H9 (cell line): ENCODE measurements at places on chromosomes 6 and 20.

DNA sequence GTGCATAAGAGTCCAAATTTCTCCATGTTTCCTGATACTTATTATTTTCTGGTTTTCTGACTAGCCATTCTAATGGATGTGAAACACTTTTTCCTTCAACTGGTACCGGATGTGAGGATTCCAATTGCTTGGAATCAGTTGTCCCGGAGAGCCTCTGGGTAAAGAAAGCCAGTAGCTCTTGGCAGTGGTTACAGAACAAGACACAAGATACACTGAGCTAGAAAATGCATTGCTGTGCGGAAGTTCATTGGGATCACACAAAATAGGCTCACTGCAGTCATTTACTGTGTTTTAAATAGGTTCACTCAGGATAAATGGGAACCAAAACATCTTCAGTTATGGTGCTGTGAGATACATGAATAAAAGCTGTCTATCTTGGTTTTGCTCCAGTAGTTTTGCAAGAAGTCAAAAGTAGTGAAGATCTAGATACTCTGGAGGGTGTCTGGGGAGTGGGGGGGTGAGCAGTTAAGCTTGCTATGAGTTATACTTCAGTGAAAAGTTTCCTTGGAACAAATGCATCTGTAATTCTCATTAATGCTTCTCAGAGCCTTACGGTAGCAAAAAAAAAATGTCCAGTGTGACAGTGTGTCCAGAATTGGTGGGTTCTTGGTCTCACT is 54.4 kb upstream of the RNF182 start:
- H3K27me3 ChIP-seq, result no peaks in the 10 kb centered on the region
- H3K36me3 ChIP-seq, result no peaks in the 10 kb centered on the region
- no peak overlapping the region for H3K4me3 ChIP-seq
- DNase-seq, result no peak
- H3K4me1 ChIP-seq, result no peaks in the 10 kb centered on the region
- H3K27ac ChIP-seq, result no peak overlapping the region

- no peaks in the 10 kb centered on the region for H3K36me3 ChIP-seq
- no peak overlapping the region for H3K4me3 ChIP-seq
- H3K27me3 ChIP-seq, result 0 out of 2 replicates have a peak, but pooled peaks cover 3% of the 10 kb centered on the region
- H3K4me1 ChIP-seq, result peaks cover 4% of the 10 kb centered on the region; the same call in 1 of the 2 replicates
Measured at GRCh38 chr6:20013066-20013861, 176.1 kb downstream of the ID4 start.

DNA sequence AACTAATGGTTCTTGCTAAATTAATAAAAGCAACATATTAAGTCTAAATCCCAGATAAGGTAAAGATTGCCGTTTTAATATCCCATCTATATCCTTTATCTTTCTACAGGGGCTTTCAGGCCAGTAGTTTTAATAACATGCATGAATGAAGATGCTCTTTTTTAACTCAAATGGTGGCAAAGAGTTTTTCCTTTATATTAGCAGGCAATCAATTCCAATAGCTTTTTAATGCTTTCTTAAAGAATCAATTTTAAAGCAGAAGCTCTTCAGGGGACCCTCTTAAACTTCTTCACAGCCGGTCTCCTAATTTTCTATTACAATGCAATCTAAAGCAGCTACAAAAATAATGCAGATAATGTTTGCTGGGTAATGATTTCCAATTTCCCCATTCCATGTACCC is 107.8 kb upstream of the HS3ST5 start:
- H3K36me3 ChIP-seq, result no peaks in the 10 kb centered on the region
- H3K27me3 ChIP-seq, result no peaks in the 10 kb centered on the region
- H3K27ac ChIP-seq, result no peak overlapping the region
- H3K4me1 ChIP-seq, result no peaks in the 10 kb centered on the region
- H3K4me3 ChIP-seq, result no peak overlapping the region

DNA sequence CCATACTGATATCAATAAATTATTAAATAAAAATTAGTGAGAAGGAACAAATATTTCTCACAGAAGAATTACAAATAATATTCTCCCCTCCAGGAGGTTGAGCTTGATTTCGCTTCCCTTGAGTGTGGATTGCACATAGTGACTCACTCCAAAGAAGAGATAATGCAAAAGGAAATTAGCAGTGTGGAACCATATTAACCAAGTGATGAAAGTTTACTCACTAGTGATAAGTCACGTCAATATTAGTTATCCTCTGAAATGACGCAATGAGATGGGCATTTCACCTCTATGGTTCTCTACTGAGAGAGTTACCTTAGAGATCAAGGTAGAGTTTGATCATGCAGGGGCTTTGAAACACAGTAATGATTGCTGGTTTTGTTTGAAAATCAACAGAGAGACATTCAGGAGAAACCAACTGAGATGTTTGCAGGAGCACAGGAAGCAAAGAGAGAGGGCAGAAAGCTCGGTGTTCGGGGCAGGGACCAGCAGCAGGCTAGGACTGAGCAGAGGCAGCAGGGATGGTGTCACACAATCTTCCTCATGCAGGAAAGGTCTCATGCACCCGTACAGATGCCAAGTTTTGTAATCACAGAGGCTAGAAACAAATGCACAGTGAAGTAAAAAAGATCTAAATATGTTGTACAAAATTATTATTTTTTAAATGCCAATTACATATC is 634.5 kb downstream of the QKI start:
- H3K27ac ChIP-seq, result no peak overlapping the region
- no peaks in the 10 kb centered on the region for H3K36me3 ChIP-seq
- H3K4me3 ChIP-seq, result no peak overlapping the region
- no peaks in the 10 kb centered on the region for H3K4me1 ChIP-seq
- no peak for DNase-seq

DNA sequence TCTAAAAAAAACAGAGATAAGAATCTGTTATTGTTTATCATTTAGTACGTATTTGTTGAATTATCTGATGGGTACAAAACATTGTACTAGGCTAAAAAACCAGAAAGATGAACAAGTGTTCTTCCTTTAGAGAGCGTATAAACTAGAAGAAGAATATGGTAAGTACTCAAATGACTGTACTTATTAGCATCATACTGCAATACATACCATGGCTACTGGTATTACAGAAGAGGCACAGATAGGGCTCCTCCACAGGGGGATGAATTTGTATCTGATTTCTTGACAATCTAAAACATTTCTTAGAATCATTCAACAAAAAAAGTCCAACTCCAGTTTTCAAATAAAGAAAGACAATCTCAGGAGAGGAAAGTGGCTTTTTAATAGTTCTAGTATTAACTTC is 118.0 kb upstream of the THEMIS start:
- H3K36me3 ChIP-seq, result no peaks in the 10 kb centered on the region
- no peak overlapping the region for H3K27ac ChIP-seq

DNA sequence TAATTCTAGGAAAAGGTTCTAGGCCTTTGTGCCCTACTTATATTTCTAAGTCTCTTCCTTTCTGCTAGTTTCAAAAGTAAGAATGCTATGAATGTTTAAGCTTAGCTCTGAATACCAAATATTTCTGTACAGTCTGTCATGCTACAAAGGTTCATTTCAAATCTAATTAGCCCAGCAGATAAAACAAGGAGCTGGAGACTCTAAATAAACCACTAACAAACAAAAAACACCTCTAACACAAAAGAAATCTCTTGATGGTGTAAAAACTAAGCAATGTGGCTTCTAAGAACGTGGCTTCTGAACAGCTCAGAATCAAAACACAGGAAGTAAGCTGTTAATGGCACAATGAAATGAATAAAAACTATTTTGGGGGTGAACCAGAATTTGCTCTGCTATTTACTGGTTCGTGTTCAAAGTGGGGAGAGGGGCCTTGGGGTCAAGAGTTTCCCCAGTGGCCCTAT is 198.3 kb downstream of the BCAS1 start:
- peaks cover 7% of the 10 kb centered on the region; the same call in 1 of the 2 replicates for H3K4me1 ChIP-seq
- no peaks in the 10 kb centered on the region for H3K27me3 ChIP-seq
- DNase-seq, result no peak
- no peaks in the 10 kb centered on the region; the same call in 2 of the 3 replicates for H3K36me3 ChIP-seq

DNA sequence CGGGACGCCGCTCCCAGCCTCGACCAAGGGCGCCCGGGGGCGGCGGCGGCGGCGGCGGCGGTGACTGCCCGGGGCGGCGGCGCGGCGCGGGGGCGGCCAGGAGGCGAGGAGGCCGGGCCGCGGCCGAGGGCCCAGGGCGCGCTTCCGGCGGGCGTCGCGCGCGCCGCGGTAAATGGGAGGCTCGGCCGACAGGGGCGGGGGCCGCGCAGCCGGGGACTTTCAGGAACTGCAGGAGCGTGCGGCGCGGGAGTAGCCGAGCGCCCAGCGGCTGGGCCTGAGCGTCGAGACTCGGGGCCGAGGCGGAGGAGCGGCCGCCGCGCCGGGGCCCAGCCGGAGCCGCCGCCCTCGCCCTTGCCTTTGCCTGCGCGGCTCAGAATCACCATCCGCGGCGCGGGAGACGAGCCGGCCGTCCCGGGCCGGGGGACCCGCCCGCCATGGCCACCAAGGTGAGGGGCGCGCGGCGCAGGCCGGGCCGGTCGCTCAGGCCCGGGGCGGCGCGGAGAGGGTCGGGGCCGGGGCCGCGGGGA is at the start of gene SNX9:
Gene SNX9 (plus strand): TSS at position 246 of the 527 bp plus-strand sequence. CDS start 189 bp downstream, at position 435.
- no peaks in the 10 kb centered on the region for H3K27me3 ChIP-seq
- peak; percentile 60 for DNase-seq
- peaks cover 4% of the 10 kb centered on the region; the same call in 1 of the 2 replicates for H3K4me1 ChIP-seq

GRCh38 chr6:55704421-55704820 is 125.4 kb upstream of the HMGCLL1 start:
- H3K36me3 ChIP-seq, result peaks cover 8% of the 10 kb centered on the region; the same call in 2 of the 3 replicates
- no peaks in the 10 kb centered on the region for H3K27me3 ChIP-seq
- H3K4me1 ChIP-seq, result no peaks in the 10 kb centered on the region
- H3K4me3 ChIP-seq, result no peak overlapping the region
- no peak overlapping the region for H3K27ac ChIP-seq

GRCh38 chr20:4811661-4812181 is 90.0 kb downstream of the PRND start:
- no peaks in the 10 kb centered on the region; the same call in 1 of the 2 replicates for H3K4me1 ChIP-seq
- peaks cover 4% of the 10 kb centered on the region; the same call in 1 of the 2 replicates for H3K36me3 ChIP-seq
- DNase-seq, result no peak
- no peak overlapping the region for H3K27ac ChIP-seq
- H3K4me3 ChIP-seq, result no peak overlapping the region

- no peaks in the 10 kb centered on the region for H3K27me3 ChIP-seq
- DNase-seq, result no peak
- H3K4me1 ChIP-seq, result no peaks in the 10 kb centered on the region
- no peaks in the 10 kb centered on the region for H3K36me3 ChIP-seq
- H3K4me3 ChIP-seq, result no peak overlapping the region
- H3K27ac ChIP-seq, result no peak overlapping the region
Measured at GRCh38 chr6:39561536-39562266, 163.5 kb downstream of the KIF6 start.

DNA sequence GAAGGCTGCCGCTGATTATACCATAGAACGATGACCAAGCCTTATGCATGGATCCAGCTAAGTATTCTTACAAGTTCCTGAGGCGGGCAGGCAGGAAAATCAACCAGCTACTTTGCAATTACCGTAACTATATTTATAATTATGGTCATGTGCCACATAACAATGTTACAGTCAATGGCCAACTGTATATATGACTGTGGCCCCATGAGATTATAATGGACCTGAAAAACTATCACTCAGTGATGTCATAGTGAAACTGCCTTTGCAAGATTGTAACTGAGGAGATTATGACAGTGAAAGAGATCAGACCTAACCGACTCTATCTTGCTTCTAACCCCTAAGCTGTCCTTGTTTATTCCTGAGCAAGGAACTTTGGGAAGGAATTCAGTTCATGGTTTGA is 33.1 kb upstream of the FAM135A start:
- no peak overlapping the region for H3K4me3 ChIP-seq
- no peak for DNase-seq
- no peaks in the 10 kb centered on the region for H3K4me1 ChIP-seq

DNA sequence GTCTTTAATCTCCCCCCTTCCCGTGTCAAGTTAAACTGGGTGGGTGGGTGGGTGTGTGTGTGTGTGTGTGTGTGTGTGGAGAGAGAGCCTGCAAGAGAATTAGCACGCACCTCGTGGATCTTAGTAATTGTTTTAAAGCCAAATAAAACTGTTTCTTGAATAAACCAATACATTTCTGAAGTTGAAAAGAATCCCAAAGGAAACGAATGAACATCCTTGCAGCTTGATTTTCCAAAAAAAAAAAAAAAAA is 381 bp upstream of the BICRAL start:
- H3K27ac ChIP-seq, result no peak overlapping the region
- no peaks in the 10 kb centered on the region for H3K27me3 ChIP-seq
- peak overlapping the region; percentile 93 for H3K4me3 ChIP-seq

DNA sequence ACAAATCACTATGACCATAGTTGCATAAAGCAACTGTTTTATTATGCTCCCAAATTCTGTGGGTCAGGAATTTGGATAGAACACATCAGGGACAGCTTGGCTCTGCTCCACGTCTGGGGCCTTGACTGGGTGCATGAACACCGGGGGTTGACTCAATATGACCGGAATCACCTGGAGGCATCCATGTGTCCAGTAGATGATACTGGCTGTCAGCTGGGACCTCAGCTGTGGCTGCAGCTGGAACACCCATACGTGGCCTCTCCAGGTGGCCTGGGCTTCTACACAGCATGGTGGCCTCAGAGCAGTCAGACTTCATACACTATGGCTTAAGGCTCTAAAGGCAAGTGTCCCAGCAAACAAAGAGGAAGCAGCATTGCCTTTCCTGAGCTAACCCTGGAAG is 113.4 kb downstream of the NRN1 start:
- no peak overlapping the region for H3K4me3 ChIP-seq
- no peaks in the 10 kb centered on the region for H3K27me3 ChIP-seq
- DNase-seq, result no peak
- H3K27ac ChIP-seq, result no peak overlapping the region
- no peaks in the 10 kb centered on the region for H3K4me1 ChIP-seq

- no peaks in the 10 kb centered on the region for H3K27me3 ChIP-seq
- H3K4me1 ChIP-seq, result peaks cover 3% of the 10 kb centered on the region; the same call in 1 of the 2 replicates
- peak; percentile 36 for DNase-seq
- H3K36me3 ChIP-seq, result peaks cover 4% of the 10 kb centered on the region; the same call in 2 of the 3 replicates
- H3K4me3 ChIP-seq, result peak overlapping the region; percentile 86
Measured at GRCh38 chr6:21663966-21664313, 70.4 kb downstream of the SOX4 start.

- no peak for DNase-seq
- no peak overlapping the region for H3K4me3 ChIP-seq
- H3K4me1 ChIP-seq, result no peaks in the 10 kb centered on the region; the same call in 1 of the 2 replicates
- no peak overlapping the region for H3K27ac ChIP-seq
Measured at GRCh38 chr6:145809211-145809610, 5.4 kb downstream of the FBXO30 start.

- DNase-seq, result peak; percentile 60
- H3K4me3 ChIP-seq, result peak overlapping the region; percentile 85
- H3K27me3 ChIP-seq, result peaks cover 53% of the 10 kb centered on the region
- no peak overlapping the region for H3K27ac ChIP-seq
- 0 out of 2 replicates have a peak, but pooled peaks cover 2% of the 10 kb centered on the region for H3K4me1 ChIP-seq
Measured at GRCh38 chr6:149963212-149963461, 606 bp upstream of the ULBP1 start.

DNA sequence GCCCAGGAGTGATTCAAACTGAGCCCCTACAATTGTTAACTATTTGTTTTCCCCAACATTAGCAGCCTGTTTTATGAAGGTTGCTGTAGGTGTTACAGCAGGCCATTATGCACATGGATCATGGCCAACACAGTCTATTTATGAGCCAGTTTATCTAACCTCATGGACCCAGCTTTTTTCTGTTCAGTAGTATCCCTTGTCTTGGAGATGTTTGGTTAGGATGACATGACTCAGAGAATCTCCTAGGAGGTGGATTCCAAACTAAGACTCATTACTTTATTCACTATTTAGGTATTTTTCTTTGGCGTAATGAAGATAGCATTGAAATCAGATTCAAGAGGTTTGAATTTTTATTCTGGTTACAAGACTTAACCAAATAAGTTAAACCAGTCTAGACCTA is 62.8 kb upstream of the TFB1M start:
- H3K27me3 ChIP-seq, result no peaks in the 10 kb centered on the region
- H3K4me1 ChIP-seq, result no peaks in the 10 kb centered on the region
